ENCODE measurements at places on chromosomes 3 and 15.

- no peak for DNase-seq
Measured at GRCh38 chr3:157067114-157067513, 92.8 kb downstream of the CCNL1 start.

GRCh38 chr15:32872621-32873283, 154.9 kb downstream of the GREM1 start:
- no peak for DNase-seq

DNA sequence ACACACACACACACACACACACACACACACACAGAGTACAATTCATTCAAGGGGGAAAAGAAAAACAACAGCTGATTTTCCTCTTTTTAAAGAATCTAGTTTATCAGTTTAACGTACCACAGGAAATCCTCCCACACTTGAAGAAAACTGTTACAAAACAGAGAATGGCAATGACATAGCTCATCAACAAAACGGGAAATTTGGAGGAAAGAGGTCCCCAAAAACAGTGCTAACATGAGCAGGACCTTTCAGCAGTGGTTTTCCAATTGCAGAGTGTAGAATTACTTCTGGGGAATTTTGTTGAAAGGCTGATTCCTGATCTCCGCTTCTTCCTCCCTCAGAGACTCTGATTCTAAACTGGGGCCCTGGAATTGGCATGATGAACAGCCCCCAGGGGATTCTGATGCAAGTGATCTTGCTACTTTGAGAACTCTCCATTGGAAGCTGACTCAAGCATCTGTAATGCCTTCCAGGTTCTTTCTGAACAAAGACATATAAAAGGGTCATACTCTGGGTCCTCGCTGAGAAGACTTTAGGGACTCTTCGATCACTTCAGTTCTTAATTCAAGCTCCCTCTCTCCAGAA, 442.6 kb upstream of the PROK2 start:
- no peak for DNase-seq

DNA sequence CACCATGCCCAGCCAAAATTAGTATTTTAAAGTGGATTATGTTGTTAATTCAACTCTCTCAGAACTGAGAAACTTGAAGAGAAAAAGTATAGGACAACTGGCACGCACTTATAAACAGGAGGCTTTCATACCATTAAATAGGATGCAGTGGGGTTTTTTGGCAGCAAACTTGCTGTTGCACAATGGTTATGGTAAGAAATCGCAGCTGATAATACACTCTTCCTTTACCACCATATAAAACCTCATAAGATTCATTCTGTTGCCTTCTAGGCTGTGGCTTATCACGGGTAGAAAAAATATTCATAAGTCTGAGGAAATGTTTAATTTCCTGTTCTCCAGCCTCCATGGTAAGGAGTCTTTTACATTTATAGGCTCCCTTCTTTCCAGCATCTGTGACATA, 95.3 kb downstream of the TMCO5A start:
- DNase-seq = no peak

DNA sequence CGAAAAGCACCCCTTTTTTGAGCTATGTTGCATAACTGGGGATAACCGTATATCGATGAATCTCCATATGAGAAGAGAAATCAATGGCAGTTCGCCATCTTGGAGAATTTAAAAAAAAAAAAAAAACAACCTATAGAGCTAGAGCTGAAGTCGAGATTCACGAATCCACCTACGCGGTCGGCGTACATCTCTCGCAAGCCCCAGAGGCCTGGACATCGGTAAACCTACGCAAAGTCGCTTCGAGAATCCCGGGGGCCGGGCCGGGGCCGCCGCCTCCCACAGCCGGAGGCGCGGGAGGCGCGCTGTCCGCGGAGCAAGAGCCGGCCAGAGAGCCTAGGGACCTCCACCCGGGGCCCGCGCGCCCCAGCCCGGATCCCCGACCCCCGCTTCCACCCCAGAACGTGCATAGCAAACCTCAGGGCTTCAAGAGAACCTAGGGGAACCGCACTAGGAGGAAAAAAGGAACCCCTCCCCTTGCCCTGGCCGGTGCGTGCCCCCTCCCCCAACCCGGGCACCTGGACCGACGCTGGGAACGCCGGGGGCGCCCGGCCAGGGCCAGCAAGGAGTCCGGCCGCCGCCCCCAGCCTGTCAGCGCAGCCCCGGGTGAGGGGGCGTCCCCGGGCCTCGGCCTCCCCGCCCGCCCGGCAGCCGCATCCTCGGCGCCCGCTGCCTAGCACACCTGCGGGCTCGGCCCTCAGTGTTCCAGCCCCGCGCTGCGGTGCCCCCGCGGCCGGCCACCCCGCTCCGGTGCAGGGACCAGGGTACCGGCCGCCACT, 567 bp downstream of the PFN2 start:
- peak; percentile 77 for DNase-seq

- DNase-seq = peak; percentile 44
Measured at GRCh38 chr3:49803465-49804140, 542 bp downstream of the INKA1 start.

DNA sequence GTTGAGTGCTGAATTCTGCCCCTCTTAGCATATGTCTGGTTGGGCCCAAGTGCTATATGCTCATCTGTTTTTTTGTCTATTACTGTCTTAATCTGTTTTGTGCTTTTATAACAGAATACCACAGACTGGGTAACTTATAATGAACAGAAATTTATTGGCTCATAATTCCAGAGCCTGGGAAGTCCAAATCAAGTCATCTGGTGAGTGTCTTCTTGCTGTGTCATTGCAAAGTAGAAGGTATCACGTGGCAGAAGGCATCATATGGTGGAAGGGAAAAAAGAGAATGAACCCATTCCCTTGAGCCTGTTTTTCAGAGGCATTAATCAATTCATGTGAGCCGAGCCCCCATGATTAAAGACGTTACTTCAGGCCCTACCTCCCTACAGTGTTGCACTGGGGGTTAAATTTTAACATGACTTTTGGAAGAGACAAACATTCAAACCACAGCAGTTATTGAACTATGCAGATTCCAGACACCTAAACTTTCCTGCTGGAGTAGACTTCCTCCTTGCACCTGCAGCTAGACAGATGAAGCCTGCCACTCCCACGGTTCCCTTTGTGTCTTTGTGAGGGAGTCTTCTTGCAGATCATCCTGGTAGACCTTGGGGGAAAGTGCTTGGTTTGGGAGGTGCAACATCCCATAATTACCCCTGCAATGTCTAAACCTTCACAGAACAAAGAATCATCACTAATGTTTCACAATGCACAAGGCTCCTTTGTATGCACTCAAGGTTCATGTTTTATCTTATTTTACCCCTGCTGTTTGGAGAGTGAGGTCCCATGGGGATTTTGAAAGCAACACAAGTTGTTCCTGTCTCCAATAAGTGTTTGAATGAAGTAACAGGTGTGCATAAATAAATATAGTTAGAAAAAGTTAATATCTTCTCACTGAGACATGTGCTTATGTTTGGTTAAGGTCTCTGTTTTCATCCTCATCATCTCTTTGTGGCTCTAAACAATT, 64.7 kb upstream of the XCR1 start:
- DNase-seq = no peak

GRCh38 chr3:31369637-31370379, 162.9 kb upstream of the STT3B start:
- no peak for DNase-seq

DNA sequence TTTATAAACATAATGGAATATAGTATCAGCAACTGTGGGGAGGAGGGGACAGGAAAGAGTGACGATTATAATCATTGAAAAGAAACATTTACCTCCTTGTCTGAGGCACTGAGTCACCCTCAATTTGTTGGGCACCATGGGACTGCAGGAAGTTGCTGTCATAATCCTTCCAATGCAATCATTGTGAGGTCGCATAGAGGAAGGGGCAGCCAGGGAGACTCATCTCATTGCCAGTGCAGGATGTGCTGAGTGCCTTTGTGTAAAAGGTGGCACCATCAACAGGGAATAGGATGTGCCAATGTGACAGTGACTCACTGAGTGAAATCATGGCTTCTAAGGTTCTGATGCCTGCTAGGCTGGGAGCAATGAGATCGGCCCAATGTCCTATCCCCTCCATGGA, 300.4 kb upstream of the ADAMTS9 start:
- no peak for DNase-seq

- DNase-seq = peak; percentile 60
Measured at GRCh38 chr3:172673210-172673679, 37.6 kb downstream of the NCEH1 start.

DNA sequence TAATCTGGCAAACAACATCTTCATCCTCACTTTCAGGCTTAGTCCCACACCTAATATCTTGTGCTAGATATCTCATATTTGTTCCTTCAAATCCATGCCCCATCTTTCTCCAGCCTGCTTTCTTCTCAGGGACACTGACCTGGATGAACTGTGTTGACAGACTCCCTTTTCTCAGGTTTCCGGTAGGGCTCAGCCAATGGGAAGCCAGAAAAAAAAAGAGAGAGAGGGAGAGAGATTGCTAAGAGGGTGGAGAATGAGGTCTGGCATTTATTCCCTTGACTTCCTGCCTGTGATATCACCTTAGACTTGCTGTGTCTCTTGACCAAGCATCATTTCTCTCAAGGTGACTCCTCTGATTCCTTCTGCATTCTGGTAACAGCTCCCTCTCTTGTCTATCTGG, 145.6 kb upstream of the ABI3BP start:
- DNase-seq = no peak

- DNase-seq = no peak
Measured at GRCh38 chr15:33226559-33227181, 32.2 kb upstream of the FMN1 start.

- DNase-seq = no peak
Measured at GRCh38 chr3:71392251-71392650, 191.3 kb downstream of the FOXP1 start.

GRCh38 chr15:99118258-99118632, 13.4 kb downstream of the SYNM start:
- no peak for DNase-seq

DNA sequence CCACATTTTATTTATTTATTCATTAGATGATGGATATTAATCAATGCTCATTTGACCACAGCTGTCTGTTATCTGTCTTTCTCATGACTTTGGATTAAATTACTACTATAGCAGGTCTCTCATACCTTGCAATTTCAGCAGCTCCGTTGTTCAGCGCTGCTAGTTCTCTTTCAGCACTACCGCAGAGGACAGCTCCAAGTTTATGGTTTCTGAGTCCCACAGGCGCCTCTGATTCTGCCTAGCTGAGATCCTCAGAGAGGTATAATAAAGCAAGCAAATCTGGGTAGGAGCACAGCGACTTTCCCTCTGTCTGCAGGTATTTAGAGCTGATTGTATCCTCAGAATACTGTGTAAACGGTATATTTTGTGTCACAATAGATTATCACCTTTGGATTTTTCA, 204.9 kb downstream of the CNTN4 start:
- peak; percentile 61 for DNase-seq
